ENCODE measurements at places on chromosomes 5 and 9.

DNA sequence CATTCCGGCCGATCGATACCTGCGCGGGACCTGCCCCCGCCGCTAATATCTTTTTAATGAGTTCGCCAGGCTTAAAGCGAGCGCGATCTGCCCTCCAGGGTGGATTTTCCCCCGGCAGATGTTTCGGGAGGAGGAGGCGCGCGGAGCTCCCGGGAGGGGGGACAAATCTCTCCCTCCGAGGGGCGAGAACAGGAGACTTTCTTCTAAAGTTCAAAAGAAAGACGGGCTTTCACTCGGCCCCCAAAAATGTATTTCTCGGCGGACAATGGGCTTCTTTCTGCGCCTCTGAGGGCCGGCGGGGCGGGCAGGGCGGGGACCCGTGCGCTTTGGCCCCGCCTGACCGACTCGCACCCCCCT, 4.1 kb upstream of the PRDM12 start:
- DNase-seq = no peak

- no peak for DNase-seq
These were observed 65.3 kb upstream of the ADRB2 start for GRCh38 chr5:148760945-148761638.

DNA sequence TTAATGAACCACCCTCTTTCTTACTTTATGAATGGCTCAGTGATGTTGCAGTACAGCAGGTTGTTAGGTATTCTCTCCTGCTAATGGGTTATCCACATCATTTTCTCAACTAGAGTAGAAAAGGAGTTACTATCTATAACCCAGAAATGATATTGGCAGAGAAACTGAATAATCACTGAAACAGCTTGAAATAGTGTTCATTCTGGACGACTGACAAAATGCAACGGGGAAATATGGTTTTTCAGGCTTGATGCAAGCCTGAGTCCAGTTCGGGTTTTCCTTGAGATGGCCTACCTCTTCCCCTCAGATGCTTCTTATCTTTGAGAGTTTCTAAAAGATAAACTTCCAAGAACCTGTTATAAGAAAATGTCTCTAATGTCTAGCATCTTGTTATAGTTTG, 187.3 kb downstream of the RAB3C start:
- DNase-seq = no peak

- DNase-seq = no peak
These were observed 53.2 kb upstream of the HMHB1 start for GRCh38 chr5:143758750-143759149.

DNA sequence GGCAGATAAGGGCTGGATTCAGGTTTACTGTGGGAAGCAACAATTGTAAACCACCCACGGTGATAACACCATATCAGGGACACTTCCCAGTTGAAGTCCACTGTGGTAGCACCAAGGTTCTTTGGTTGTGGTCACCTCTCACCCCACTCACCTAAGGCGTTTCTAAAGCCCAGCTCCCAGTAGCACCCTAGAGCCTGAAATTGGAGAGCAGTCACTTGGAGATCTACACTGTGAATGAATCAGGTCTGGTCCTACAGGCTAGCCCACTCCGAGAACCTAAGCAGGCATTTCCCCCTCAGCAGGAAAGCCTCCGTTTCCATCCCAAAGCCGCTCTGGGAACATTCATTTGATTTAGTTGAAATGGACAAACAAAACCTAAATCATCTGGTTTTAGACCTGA, 191.3 kb downstream of the TTC39B start:
- no peak for DNase-seq

- no peak for DNase-seq
These were observed 20.7 kb downstream of the BRD3OS start for GRCh38 chr9:134045841-134046544.

GRCh38 chr9:84921175-84921574, 251.6 kb downstream of the NTRK2 start:
- no peak for DNase-seq

DNA sequence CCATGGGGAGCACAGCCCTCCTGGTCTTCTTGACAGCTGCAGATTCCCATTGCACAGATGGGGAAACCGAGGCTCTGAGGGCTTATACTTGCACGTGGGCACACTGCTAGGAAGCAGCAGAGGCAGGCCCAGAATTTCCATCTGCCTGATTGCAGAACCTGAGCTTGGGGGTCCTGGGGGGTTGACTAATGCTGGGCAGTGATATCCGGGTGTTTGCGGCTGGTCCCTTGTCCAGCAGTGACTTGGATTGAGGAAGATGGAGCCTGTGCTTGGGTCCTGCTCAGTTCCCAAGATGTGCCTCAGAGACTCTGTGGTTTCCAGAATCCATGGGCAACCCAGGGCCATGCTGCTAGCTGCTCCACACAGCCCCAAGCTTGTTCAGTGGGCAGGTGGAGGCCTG, 91.2 kb downstream of the PHF2 start:
- no peak for DNase-seq

DNA sequence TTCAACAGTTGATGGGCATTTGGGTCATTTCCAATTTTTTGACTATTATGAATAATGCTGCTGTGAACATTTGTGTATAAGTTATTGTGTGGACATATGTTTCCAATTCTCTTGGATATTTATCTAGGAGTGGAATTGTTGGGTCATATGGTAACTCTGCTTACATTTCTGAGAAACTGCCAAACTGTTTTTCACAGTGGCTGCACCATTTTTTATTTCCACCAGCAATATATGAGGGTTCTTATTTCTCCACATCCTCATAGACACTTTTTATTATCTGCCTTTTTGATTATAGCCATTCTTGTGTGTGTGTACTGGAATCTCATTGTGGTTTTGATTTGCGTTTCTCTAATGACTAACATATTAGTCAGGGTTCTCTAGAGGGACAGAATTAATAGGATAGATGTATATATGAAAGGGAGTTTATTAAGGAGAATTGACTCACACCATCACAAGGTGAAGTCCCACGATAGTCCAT, 14.7 kb upstream of the MED27 start:
- no peak for DNase-seq

GRCh38 chr9:130327070-130327780, 61.7 kb downstream of the HMCN2 start:
- DNase-seq = no peak

DNA sequence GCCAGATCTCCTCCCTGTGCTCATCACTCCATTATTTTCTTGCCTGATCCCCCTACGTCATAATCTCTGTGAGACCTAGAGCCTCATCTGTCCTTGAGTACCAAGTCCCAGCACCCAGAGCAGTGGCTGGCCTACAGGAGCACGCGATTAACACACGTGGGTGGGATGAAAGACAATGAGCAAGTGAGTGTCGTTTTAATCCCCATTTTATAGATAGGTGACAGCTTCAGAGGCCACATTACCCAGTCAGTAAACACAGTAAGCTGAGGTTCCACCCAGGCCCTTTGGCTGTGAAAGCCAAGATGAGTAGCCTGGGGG, 17.3 kb downstream of the TRUB2 start:
- DNase-seq = no peak

DNA sequence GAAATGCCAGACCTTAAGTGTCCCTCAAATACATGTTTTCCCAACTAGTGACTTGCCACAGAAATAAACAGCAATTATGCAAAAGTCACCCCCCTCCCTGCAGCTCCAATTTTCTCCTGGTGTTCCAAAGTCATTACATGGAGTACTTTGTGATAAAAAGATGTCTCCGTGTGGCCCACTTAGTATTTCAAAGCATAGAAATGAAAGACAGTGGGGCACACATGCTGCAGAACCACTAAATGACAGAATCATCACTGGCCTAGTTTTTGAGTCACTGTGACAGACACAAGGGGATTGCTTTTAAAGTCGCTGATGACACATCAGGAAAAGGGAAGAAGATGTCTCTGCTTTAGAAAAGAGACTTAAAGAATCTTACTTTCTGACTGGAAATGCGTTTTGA, 323.4 kb downstream of the PSAT1 start:
- no peak for DNase-seq

- DNase-seq = peak; percentile 34
These were observed 20.6 kb downstream of the SLC38A9 start for GRCh38 chr5:55691265-55692105.

DNA sequence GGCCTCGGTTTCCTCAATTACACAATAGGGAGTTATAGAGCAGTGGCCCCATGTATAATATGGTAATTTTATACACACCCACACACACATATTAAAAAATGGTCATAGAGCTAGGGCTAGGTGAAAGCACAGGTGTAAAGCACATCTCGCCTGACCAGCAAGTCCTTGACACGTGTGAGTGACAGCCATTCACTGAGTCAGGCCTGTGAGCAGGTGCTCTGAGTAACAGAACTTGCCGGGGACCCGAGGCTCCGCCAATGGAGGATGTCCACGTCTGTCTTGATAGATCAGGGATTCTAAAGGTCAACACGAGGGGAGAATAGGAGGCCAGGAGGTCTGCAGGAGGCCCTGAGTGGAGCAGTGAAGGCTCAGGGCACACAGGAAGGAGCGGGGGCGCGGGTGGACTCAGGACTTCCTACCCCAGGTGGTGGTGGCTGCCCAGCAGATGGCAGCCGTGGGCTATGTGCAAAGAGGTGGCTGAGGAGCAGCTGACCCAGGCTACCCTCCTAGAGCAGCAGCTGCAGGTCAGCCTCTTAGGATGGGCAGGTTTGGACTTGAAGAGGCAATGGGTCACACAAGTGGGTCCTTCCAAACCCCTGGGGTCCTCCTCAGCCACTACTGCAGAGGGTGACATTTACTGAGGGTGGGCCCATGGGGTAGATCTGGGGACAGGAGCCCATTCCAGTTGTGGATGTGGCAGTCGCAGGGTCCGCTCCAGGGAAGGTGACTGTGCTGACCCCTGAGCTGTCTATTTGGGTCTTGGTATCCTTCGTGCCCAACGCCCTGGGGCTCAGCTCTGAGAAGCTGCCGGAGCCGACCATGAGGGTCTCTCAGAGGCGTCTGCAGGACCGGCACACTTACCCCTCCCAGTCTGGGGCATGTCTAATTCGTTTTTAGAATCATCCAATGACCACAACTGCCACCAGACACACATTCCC, 45.9 kb downstream of the PRRT1B start:
- peak; percentile 52 for DNase-seq

GRCh38 chr9:73182928-73183327, 31.3 kb downstream of the ANXA1 start:
- DNase-seq = no peak

DNA sequence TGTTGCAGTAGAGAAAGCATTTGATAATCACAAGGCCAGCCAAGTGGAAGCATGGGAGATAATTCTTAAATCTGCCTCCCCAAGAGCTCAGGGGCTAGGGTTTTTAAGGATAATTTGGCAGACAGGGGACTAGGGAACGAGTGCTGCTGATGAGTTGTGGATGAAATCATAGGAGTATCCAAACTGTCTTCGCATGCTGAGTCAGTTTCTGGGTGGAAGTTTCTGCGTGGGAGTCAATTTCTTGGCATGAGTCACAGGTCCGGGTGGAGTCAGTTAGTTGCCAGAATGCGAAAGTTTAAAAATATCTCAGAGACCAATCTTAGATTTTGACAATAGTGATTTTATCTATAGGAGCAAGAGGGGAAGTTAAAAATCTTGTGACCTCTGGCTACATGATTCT, 112.6 kb downstream of the TMC1 start:
- DNase-seq = no peak

GRCh38 chr5:98187945-98188344, 585.5 kb upstream of the RGMB start:
- DNase-seq = no peak

GRCh38 chr5:72895758-72896157, 60.1 kb upstream of the FCHO2 start:
- DNase-seq = no peak

DNA sequence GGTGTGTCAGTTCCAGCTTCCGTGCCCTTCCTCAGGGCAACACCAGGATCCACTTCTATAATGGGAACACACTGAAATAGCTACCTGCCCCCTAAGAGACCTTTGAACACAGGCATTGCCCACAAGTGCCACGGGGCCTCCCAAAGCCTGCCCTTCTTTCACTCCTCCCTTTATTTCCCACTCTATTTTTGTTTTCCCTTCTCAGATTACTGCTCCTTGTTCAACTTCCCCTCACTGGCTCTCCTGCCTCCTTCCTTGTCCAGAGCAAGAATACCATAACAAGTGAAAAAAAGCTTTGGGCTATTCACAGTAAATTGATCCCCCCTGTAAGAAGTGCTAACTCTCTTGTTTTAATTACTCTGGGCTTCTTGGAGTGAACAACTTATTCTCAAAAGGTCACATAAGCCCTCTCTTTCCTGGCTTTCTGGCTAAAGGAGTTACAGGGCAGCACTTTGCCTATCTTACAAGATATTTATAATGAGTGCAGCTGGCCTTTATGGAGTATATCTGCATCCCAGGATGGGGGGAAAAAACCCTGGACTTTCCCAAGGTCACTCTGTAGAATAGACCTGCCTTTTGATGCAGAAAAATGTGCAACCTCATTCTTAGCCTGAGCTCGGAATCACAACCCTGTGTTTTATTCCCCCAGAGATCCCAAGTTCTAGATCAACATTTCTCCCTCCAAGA, 11.3 kb downstream of the CTXN3 start:
- DNase-seq = no peak

- DNase-seq = no peak
These were observed 39.3 kb downstream of the VCP start for GRCh38 chr9:35033101-35033500.

- peak; percentile 13 for DNase-seq
These were observed 293.0 kb downstream of the CDH12 start for GRCh38 chr5:22560147-22560546.

DNA sequence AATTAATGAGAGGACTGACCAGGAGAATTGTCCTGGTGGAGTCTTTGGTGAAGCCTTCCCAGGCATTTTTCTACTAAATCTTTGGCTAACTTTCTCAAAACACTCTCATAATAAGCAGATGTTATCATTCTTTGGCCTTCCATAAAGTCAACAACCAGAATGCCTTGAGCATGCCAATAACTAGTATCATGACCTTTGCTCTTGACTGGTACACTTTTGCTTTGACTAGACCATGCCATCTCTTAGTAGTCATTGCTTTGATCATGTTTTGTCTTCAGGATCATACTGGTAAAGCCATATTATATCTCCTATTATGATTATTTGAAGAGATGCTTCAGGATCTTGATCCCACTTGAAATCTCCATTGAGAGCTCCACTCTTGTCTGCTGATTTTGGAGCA, 506.9 kb downstream of the ELAVL2 start:
- DNase-seq = no peak

GRCh38 chr5:160940725-160941124, 88.7 kb upstream of the ATP10B start:
- DNase-seq = no peak

DNA sequence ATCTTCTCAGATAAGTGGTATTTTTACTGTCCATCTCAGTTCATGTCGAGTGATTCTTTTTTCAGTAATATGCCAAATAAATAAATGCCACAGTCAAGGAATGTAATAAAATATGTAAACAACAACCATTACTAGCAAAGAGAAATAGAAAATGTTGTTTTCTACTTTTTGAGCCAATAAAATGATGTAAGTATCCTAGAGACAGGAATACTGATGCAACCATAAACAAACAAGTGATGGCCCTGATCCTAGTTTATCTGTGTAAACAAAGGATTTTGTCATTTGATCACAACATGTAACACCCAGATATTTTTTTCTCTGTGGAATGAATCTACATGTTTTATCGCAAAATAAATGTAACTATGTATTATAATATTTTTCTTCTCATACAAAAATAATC, 1852.8 kb downstream of the EFNA5 start:
- DNase-seq = no peak

- no peak for DNase-seq
These were observed 110.8 kb upstream of the FSTL4 start for GRCh38 chr5:133723126-133723525.
